ENCODE measurements at places on chromosomes 2 and 18.

DNA sequence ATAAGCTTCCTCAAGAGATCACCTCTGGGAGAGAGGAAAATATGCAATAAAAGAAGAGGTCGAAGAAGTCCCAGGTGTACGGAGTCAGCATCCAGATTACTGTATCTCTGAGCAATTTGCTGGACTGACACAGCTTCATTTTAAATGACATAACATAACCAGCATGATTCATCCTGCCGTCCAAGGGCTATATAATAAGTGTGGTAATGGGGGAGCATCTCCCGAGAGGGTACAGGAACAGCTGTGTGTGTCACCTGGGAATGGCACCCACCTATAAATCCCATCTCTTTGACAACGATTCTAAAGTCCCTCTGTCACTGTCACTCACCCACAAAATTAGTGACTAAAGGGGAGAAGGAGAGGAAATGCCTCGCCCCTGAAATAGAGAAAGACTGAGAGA is 19.3 kb upstream of the FZD7 start:
- DNase-seq = no peak

GRCh38 chr18:79545736-79546171 is 133.8 kb upstream of the CTDP1 start:
- no peak for DNase-seq

- no peak for DNase-seq
Measured at GRCh38 chr2:209876211-209876610, 104.6 kb downstream of the UNC80 start.

- DNase-seq = no peak
Measured at GRCh38 chr2:15732341-15733077, 140.8 kb downstream of the DDX1 start.

DNA sequence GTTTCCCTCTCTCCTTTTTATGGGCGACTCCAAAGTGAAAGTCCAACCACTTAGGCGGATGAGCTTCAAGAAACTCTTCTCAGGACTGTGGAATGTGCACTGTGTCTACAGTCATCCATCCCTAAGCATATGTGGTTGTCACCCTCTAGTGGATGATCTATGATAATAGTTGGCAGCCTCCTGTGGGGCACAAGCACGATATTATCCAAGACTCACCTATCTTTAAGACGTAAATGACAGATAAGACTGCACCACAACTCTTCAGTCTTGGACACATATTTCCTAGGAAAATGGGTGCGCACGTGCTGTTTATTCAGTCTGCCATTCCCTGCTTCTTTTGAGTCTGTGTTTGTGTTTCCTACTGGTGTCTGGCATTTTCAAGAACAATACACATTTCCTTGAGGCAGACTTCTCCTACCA is 145.5 kb upstream of the CTAGE1 start:
- DNase-seq = peak; percentile 85

DNA sequence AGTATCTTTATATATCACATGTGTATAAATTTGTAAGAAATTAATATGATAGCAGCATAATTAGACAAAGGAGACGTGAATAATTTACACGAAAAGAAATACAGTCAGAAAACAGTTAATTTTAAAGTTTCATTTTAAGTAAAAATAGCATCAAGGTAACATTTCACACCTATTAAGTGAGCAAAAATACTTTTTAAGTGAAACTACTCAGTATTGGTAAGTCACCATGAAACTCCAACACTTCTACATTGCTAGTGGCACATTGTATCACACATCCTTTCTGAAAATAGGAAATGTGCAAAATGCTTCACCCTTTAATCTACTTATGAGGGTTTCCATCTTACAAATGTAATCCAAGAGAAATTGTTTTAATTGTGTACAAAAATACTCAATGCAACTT is 287.9 kb upstream of the EPAS1 start:
- no peak for DNase-seq
